ENCODE measurements at places on chromosomes 12 and 14.

DNA sequence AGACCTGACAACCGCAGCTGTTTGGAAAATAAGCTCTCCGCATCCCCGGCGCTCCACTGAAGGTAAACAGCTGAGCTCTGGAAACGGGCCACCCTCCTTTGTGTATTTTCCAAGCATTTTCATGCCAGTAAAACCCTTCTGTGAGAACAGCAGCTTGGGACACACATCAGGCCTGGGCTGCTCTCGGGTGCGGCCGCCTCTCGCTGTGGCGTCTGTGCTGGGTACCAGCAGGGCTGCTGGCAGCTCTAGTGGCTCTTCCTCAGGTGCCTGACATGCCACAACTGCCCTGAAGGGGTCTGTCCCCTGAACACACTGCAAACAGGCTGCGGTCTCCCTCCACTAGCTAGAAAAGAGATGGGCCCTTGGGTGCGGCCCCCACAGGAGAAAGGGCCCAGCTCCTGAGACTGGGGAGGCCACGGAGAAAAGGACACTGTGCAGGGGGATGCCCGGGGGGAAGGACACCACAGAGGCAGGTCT lies 96.3 kb downstream of the ITPK1 start:
- no peak for DNase-seq

- peak; percentile 47 for DNase-seq
Observed at GRCh38 chr14:72894623-72895378, 900 bp upstream of the DPF3 start.

DNA sequence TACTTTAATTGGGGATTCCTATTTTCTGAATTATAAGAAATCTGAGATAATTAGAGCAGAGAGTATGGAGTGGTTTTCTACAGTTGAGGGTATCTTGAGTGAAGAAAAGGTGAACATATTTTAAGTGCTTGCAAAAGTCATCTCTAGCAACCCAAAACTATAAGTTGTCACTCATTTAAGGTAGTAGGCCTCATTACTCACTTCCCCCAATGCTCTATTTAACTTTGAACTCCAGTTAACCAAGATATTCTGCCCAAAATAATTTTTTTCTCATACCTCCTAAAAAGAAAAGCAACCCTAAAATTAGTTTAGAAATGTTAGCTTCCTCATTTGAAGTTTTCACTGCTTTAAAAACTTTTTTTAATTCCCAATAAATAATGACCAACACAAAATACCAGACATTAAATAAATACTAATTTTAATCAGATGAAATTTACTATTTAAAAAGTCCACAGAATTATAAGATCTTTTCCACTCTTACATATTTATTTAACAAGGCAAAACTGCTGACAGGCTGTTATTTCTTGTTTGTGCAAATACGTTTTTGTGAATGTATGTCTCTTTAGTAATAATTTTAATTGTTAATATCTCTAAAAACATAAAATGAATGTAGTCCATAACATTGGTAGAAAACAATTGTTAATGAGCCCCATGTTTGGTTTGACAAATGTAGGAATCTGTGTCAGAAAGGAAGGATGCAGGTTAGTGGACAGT lies 47.8 kb downstream of the VRK1 start:
- no peak for DNase-seq

GRCh38 chr14:98014851-98015615 lies 1217.9 kb downstream of the VRK1 start:
- no peak for DNase-seq

GRCh38 chr14:95692109-95692508 lies 5.9 kb downstream of the TCL1B start:
- no peak for DNase-seq

DNA sequence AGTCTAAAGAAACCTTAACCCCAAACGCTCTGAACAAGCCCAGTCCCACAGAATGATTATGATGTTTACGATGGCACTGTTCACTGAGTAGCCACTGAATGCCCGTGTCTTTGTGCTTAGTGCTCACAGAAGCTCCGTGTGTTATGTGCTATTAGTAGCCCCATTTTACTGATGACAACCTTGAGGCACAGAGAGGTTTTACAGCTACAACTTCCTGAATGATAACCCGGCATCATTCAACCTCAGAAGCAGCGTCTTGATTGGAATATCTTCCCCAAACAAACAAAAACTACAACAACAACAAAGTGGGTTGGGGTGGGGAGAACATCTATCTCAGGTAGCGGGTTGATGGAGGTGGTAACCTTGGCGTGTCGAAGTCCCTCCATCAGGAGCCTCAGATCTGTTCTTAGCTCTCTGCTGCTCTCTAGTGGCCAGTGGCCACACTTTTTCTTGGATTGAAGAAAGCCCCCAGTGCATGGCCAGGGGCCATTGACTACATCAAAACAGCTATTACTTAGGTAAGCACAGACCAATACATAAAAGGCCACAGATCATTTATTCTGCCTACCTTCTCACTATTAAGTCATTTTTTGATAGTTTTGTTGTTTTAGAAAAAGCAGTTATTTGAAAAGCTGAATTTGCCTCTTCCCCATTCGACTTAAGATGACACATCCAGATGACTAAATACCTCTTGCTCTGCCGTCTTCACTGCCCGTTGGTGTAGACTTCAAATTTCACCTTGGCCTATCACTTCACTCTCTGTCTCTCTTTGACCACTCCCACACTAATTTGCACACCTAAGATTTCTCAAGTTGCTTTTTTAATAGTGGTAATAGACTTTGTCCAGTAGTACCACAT lies 376.9 kb downstream of the GALC start:
- peak; percentile 87 for DNase-seq
